Ovary (tissue), 10 donors: ENCODE measurements at places on chromosomes 2 and 18. TPM values are rescaled to one million over a fixed set of nuclear protein-coding genes. Genes with fewer than 3 reads are reported as not detected.

- DNase-seq, result peak; percentile 57
Observed at GRCh38 chr18:12317664-12318333, 9.8 kb downstream of the TUBB6 start.

- DNase-seq, result no peak
Observed at GRCh38 chr2:122007577-122007976, 252.1 kb downstream of the TSN start.

G6PC2 gene
- polyA plus RNA-seq, result not detected

DNA sequence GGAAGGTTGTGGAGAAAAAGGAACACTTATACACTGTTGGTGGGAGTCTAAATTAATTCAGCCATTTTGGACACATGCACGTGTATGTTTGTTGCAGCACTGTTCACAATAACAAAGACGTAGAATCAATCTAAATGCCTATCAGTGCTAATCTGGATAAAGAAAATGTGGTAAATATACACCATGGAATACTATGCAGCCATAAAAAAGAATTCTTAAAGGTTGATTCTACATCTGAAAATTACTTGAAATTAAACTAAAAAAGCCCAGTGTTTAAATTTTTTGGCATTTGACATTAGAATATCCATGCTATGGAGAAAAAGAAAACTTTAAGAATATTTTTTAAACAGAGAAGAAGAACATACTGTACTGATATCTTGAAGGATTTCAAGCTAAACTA, 84.0 kb downstream of the BMPR2 start:
- no peak for DNase-seq

ERBB4 gene
- polyA plus RNA-seq, result 1.2 TPM

GRCh38 chr2:219249203-219249980, 3.7 kb upstream of the TUBA4B start:
- peak; percentile 65 for DNase-seq

DNA sequence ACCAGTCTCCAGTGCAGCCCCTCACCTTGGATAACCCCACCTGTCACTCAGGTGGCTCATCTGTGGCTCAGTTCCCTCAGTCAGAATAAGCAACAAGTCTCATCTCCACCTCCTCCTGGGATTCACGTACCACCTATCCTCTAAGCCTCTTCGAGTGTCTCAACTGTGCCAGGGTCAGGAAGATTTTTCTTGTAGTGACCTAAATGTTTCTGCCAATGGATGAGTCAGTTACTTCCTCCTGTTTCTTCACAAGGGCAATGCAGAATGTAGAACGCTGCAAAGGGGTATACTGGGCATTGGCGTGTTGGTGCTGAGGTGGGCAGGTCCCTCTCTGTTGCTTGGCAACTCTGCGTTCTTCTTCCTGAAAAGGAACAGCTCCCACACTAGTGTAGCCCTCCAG, 213.3 kb upstream of the CXCR4 start:
- DNase-seq, result no peak

- no peak for DNase-seq
Observed at GRCh38 chr18:47745227-47745626, 185.2 kb downstream of the SMAD2 start.

DNA sequence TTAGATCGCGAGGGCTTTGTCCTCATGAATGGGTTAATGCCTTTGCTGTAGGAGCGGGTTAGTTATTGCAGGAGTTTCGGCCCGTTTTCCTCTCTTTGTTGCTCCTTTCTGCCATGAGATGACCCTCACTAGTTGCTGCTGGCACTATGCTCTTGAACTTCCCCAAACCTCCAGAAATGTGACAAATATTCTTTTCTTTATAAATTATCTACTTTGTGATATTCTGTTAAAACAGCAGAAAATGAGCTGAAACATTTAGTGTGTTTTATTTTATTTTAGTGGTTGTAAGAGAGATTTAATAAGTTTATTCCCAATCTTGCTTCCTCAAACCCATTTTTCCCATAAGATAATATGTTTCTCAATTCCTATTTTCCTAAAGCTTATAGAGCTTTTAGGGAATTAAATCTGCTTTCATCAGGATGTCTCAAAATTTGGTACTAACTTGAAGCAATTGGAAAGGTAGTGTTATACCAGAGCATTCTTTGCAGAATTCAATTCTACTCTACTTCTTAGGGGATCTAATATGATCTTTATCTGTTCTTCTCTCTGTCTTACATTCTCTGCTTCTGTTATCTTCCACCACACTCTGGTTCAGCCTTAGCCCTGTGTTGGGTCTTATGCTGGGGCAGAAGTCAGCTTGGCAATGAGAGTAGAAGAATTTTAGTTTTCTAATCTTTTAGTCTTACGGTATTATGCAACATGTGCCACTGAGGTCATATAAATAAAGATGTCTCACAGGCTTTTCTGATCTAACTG, 23.1 kb downstream of the DDX1 start:
- DNase-seq, result no peak

DCC gene
- 0.42 TPM for polyA plus RNA-seq
